ENCODE measurements at places on chromosomes 2 and 18.

DNA sequence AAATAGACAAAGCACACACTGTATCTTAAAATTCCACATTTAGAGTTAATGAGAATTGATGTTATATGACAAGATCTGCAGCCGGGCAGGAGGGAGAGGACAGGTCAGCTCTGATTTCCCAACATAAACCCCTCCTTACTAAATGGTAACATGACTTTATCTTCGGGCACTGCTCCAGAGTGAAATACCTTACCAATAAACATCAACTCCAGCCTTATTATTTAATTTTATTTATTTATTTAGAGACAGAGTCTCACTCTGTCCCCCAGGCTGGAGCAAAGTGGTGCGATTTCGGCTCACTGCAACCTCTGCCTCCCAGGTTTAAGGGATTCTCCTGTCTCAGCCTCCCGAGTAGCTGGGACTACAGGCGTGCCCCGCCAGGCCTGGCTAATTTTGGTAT is 1.7 kb downstream of the CYB5A start:
- no peak for DNase-seq

GRCh38 chr18:32276906-32277305 is 87.1 kb downstream of the MEP1B start:
- no peak for DNase-seq

GRCh38 chr2:118319271-118319684 is 231.0 kb downstream of the INSIG2 start:
- DNase-seq: no peak

GRCh38 chr2:126950504-126950903 is 51.8 kb downstream of the TEX51 start:
- DNase-seq: no peak

GRCh38 chr18:2197946-2198345 is 373.4 kb downstream of the METTL4 start:
- no peak for DNase-seq

- DNase-seq: peak; percentile 88
Observed at GRCh38 chr2:149743842-149744448, 156.4 kb upstream of the MMADHC start.

DNA sequence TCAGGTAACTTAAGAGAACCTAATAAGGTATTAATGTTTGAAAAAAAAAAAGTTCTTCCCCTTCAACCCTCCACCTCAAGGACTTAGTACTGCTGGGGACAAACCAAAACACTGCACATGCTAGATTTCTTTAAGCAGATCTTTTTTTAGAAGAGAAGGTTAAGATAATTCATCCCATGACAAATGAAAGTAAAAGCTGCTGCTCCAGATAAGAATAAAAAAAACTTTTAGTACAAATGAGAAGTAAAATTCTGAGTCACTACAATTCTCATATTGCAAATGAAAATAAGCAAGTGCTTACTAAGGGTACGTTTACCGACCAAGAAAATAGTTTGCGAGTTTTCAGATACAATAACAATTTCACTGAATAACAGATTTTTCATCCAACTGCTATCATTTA is 8.9 kb downstream of the STAM2 start:
- DNase-seq: no peak

- DNase-seq: no peak
Observed at GRCh38 chr2:152236191-152236925, 60.8 kb upstream of the STAM2 start.

DNA sequence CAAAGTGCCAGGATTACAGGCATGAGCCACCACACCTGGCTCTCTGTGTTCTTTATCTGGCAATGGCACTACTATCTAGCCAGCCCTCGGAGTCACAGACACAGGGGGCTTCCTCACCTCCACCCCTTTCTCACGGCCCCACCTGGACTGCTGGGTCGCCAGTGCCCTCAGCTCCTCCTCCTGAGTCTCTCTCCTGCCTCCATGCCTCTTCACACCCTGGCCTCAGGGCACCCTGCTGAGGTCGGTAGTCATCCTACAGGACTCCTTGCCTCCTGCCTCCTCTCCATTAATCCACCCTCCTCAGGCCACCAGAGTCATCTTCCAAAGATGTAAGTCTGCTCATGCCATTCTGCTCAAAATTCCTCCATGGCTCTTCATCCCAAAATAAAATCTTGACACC is 8.6 kb upstream of the ASPRV1 start:
- DNase-seq: no peak

GRCh38 chr2:172137109-172137508 is 34.4 kb upstream of the DLX2 start:
- no peak for DNase-seq

DNA sequence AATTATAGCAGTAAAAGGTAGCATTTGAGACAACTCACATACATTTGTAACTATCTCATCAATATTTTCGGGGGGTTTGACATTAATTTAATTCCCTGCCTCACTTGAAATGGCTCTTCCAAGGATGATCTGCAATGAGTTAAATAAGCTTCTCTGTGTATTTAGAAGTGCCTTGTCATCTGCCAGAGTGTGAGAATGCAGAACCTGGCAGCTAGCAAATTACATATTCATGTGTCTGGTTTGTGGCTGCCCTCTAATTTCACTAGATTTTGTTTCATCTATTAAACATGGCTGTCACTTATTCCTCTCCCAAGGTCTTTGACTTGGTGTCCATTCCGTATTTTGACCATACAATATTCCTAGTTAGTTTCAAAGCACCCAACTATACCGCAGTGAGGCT is 158.3 kb upstream of the CAVIN2 start:
- DNase-seq: no peak

GRCh38 chr2:172574965-172575364 is 19.1 kb downstream of the PDK1 start:
- no peak for DNase-seq

DNA sequence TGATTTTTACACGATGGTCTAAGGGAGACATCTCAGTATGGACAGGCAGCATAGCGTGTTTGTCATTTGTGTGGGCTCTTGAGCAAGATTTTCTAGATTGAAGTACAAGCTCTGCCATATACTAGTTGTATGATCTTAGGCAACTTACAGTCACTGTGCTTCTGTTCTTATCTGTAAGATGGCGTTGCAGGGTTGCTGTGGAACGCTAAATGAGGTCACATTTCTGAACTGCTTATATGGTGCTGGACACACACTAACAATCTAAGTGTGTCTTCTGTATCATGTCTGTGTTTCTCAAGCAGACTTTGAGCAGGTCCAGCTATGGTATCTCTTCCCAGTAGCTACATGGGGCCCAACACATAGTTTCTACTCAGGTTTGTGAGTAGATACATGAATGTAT is 29.2 kb downstream of the PARD3B start:
- DNase-seq: no peak

GRCh38 chr2:237744613-237745249 is 53.8 kb upstream of the RBM44 start:
- no peak for DNase-seq

DNA sequence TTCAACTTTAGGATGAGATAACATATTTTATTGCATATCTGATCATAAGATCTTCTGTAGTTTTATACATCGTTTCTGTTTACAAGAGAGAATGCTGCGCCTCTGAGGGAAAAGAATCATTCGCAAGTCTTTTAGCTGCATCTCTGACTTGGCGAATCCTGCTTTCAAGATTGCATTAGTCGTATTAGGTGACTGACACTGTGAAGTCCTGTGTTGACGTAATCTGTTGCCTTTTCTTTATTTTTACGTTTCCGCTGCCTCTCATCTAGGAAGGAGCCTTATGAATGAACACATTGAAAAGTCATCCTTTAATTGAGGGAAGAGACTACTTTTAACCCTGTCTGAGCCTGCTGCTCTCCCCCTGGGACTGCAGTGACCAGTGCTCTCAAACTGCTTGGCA is 101.5 kb downstream of the LDLRAD4 start:
- no peak for DNase-seq

GRCh38 chr18:3150274-3150673 is 69.5 kb downstream of the MYOM1 start:
- DNase-seq: no peak

- no peak for DNase-seq
Observed at GRCh38 chr18:31716362-31716761, 32.0 kb upstream of the B4GALT6 start.

DNA sequence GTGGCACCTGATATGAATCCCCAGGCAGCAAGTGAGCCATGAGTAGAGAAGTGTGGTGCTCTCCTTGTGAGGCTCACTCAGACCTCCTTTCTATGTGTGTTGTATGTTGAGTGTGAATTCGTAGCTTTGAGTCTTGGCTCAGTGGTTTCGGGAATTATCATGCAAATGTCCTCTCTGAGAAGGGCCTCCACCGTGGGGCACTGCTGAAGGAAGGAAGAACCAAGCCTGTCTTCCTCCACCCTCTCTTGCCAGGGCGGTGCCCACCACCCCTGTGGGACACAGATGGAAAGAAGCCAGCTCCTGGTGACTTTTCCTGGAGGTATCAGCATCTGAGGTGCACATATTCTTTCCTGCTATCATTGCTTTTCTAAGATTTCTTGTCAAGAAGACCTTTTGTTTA is 156.1 kb downstream of the MYT1L start:
- DNase-seq: no peak

- DNase-seq: peak; percentile 39
Observed at GRCh38 chr2:225998653-225999052, 599.1 kb downstream of the NYAP2 start.

DNA sequence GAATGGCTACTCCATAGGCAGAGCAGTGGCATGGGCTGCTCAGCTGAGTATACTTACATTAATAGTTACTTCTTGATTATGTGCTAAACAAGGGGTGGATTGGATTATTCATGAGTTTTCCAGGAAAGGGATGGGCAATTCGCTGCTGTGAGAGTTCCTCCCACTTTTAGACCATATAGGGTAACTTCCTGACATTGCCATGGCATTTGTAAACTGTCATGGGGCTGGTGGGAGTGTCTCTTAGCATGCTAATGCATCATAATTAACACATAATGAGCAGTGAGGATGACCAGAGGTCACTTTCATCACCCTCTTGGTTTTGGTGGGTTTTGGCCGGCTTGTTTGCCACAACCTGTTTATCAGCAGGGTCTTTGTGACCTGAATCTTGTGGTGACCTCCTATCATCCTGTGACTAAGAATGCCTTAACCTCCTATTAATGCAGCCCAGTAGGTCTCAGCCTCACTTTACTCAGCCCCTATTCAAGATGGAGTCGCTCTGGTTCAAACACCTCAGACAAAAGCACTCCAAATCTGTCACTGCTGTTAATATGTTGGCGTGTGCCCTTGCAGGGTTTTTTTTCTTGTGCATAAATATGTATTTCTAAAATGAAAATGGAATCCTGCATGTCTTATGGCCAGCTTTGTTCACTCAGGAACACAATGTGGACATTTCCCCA is 56.0 kb downstream of the CYBRD1 start:
- no peak for DNase-seq

- no peak for DNase-seq
Observed at GRCh38 chr2:227183657-227184367, 19.4 kb downstream of the COL4A3 start.

GRCh38 chr2:190618030-190618429 is 30.9 kb upstream of the NAB1 start:
- DNase-seq: no peak

- DNase-seq: no peak
Observed at GRCh38 chr2:74756356-74756890, 77.5 kb upstream of the HK2 start.

- DNase-seq: peak; percentile 96
Observed at GRCh38 chr18:7617738-7618422, 50.8 kb downstream of the PTPRM start.

GRCh38 chr2:21317131-21317530 is 193.4 kb downstream of the TDRD15 start:
- DNase-seq: no peak

- DNase-seq: no peak
Observed at GRCh38 chr2:97808816-97809215, 95.4 kb downstream of the ZAP70 start.

- no peak for DNase-seq
Observed at GRCh38 chr2:1477196-1478040, 64.2 kb downstream of the TPO start.

DNA sequence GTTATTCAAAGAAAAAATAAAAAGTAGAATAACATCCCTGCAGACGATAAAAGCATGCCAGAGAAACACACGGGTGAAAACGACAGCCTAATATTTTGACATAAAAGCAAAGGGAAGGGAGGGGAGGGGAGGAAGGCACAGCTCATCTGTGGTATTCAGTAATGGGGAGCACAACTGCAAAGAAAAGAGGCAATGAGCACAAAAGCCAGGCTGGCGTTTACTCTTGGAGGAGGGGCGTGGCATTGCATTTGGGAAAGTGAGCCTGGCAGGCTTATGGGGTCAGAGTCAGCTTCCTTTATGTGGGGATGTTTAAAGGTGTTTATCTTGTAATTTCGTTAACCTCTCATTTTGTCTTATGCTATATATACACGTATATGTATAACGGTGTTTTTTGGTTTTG is 53.2 kb downstream of the STEAP3 start:
- DNase-seq: no peak

DNA sequence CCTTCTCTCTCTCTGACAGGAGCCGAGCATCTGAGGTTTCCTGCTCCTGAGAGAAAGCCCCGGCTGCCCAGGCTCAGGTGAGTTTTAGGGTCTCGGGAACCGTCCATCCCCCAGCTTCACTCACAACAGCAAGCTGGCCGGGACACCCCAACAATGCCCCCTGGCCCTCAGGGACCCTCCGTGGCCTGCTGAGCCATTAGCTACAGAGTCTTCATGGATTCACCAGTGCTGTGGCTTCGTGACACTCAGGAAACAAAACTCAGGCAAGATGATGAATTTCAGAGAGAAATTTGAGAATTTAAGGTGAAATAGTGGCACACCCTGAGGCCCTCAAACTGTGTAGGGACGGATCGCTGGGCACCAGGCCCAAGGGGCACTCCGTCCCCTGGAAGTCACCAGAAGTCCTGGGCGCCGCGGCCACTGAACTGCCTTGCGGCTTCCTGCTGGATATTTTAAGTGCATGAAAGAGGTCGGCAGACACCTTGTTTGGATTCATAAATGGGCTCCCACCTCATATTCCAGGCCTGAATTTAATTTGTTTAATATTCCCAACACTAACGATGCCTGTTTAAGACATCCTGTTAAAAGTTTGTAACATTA is 368.3 kb upstream of the SALL3 start:
- no peak for DNase-seq

DNA sequence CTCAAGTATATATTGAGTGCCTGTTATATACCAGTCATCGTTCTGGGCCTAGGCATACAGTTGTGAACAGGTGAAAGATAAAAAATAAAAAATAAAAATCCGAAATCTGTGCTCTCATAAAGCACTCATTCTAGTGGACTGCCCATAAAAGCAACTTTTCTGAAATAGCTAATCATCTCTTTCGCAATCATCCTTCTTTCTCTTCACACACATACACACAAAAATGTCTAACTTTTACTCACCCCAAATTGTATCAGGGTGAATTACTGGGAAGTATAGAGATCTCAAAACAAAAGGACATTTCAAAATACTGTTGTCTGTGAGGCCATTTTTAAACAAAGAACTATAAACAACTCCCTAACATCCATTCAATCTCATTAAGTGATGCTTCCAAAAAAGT is 29.6 kb upstream of the ORC2 start:
- DNase-seq: peak; percentile 52
